ENCODE measurements at places on chromosomes 11 and 22.

DNA sequence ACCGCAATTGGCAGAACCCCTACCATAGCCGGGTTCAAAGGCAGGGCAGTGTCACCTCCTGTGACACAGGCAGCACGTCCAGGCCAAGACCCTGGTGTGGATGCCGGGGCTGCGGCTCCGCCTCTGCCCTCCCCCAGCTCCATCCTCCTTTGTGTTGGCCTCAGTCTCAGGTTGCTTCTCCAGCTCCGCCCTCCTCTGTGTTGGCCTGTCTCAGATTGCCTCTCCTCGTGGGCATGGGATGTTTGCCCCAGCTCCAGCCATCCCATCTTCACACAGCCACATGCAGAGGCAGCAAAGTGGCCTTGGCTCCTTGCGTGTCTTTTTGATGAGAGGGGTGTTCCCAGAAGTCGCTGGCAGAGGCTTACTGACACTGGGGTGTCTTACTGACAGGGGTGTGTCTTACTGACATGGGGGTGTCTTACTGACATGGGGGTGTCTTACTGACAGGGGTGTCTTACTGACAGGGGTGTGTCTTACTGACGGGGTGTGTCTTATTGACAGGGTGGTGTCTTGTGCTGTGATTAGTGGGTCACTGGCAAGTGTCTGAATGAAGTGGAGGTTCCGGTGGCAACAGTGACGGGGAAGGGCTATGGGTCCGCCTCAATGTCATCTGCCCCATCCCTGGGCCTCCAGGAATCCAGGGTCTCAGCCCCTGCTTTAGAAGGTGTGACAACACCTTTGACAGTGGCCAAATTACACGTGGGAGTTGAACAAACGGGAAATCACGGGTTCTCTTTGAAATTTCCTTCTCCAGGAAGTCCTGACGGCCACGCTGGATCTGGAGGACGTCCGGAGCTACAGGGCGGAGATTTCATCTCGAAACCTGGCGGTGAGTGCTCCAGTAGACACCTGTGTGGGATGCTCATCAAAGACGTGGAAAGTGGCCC is 24.9 kb downstream of the NADSYN1 start:
- no peaks in the 10 kb centered on the region for H3K4me1 ChIP-seq
- no peak overlapping the region for H3K27ac ChIP-seq
- peaks cover 100% of the 10 kb centered on the region for H3K36me3 ChIP-seq
- H3K4me3 ChIP-seq, result no peak overlapping the region
- no peaks in the 10 kb centered on the region for H3K27me3 ChIP-seq
- no peak for DNase-seq

- H3K36me3 ChIP-seq, result no peaks in the 10 kb centered on the region
- no peak for DNase-seq
- no peak overlapping the region for H3K27ac ChIP-seq
- no peak overlapping the region for H3K4me3 ChIP-seq
Observed at GRCh38 chr11:7538031-7538430, 24.2 kb downstream of the PPFIBP2 start.

DNA sequence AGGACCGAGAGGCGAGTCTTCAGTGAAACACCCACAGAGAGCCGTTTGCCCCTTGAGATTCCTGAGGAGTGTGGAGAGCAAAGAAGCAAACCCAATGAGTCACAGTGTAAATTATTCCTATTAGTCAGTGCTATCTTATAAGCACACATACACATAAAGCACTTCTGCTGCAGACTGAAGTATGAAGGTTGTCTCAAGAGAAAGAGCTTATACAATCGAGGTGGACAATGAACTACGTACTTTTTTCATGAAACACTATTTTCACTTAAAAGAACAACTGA is 37.3 kb downstream of the GALNT18 start:
- DNase-seq, result no peak
- no peaks in the 10 kb centered on the region for H3K36me3 ChIP-seq

DNA sequence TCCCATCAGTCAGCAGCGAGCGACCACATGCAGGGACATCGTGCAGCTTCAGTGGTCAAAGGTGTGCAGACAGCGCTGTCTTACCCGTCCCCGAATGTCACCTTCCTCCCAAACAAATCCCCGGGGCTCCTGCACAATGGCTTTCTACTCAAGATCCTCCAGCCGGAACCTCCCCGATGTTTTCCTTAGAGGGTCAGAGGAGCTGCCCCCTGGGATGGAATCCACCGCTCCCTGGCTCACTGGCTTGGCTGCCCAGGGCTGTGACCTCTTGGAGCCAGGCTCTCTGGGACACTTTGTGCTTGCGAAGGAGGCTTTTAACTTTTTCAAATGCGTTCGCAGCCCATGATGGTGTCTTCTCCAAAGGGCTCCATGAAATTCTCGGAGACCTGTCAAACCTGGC is 17.3 kb upstream of the FGF19 start:
- no peak overlapping the region for H3K4me3 ChIP-seq
- no peak overlapping the region for H3K27ac ChIP-seq
- peaks cover 33% of the 10 kb centered on the region for H3K27me3 ChIP-seq

GRCh38 chr11:126146454-126147192 is 64.8 kb downstream of the RPUSD4 start:
- no peak overlapping the region for H3K4me3 ChIP-seq
- H3K27me3 ChIP-seq, result peaks cover 56% of the 10 kb centered on the region
- H3K4me1 ChIP-seq, result peaks cover 28% of the 10 kb centered on the region
- DNase-seq, result no peak

DNA sequence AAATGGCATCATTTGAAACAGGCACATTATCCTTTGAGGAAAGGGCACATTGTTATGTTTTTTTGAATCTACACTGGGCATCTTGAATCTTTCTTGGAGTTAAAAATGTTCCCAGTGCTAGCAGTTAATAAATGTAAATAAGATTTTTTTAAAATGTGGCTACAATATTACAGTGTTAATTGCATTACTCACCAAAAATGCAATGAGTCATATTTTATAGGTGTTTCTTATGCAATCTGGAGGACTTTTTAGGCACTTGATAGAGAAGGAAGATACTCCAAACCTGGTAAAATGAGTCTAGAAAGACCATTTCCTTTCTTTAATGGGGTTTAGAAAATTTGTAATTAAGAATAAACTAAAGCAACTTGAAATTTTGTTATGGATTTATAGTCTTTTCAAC is 238.0 kb downstream of the METTL15 start:
- no peaks in the 10 kb centered on the region for H3K27me3 ChIP-seq
- no peak overlapping the region for H3K4me3 ChIP-seq
- no peaks in the 10 kb centered on the region for H3K36me3 ChIP-seq
- DNase-seq, result no peak

GRCh38 chr22:36257308-36257707 is 4.4 kb downstream of the APOL1 start:
- H3K4me3 ChIP-seq, result no peak overlapping the region
- no peaks in the 10 kb centered on the region for H3K36me3 ChIP-seq
- peaks cover 50% of the 10 kb centered on the region for H3K4me1 ChIP-seq
- H3K27me3 ChIP-seq, result no peaks in the 10 kb centered on the region

DNA sequence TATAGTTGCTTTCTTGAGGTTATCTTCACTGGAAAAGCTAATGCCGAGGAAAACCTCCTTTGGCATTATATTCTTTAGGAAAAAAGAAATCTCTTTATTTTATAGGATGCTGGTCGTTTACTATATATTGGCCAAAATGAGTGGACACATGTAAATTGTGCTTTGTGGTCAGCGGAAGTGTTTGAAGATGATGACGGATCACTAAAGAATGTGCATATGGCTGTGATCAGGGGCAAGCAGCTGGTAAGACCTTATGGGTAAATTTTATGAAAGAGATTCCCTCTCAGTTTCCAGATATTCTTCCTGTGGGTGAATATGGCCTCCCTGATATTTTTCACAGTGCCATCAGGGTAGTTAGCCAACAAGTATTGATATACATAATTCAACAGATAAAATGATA is 29.4 kb upstream of the TTC36 start:
- no peaks in the 10 kb centered on the region for H3K4me1 ChIP-seq
- no peak overlapping the region for H3K4me3 ChIP-seq
- no peak for DNase-seq
- H3K27ac ChIP-seq, result no peak overlapping the region
- peaks cover 63% of the 10 kb centered on the region for H3K36me3 ChIP-seq

- H3K27me3 ChIP-seq, result no peaks in the 10 kb centered on the region
- no peak overlapping the region for H3K27ac ChIP-seq
- H3K4me1 ChIP-seq, result no peaks in the 10 kb centered on the region
- no peak for DNase-seq
- no peak overlapping the region for H3K4me3 ChIP-seq
Observed at GRCh38 chr11:16031210-16031609, 325.1 kb downstream of the SOX6 start.

GRCh38 chr11:116439361-116439677 is 333.5 kb downstream of the BUD13 start:
- H3K36me3 ChIP-seq, result no peaks in the 10 kb centered on the region
- H3K4me1 ChIP-seq, result no peaks in the 10 kb centered on the region
- no peak for DNase-seq
- no peak overlapping the region for H3K27ac ChIP-seq
- no peak overlapping the region for H3K4me3 ChIP-seq
- H3K27me3 ChIP-seq, result peaks cover 5% of the 10 kb centered on the region

Data from spinal cord (tissue), 10 donors.